ENCODE measurements at places on chromosomes 12 and 14.

DNA sequence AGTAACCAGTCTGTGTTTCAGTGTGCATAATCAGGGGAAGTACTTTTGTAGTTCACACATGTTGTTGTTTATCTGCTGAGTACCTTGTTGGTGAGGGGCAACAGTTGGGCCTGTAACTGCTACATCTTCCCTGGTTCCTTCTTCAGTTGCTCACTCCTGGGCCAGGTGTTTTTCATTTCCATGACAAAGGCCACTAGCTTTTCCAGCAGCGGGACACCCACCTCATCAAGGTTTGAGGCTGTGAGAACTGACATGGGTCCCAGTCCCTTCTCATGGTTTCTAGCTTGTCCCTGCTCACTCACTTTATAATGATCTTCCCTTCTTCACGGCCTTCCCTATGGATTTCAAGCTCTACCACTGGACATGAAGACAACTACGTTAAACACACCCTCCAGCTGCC, 1.5 kb upstream of the NOXRED1 start:
- no peak for DNase-seq

DNA sequence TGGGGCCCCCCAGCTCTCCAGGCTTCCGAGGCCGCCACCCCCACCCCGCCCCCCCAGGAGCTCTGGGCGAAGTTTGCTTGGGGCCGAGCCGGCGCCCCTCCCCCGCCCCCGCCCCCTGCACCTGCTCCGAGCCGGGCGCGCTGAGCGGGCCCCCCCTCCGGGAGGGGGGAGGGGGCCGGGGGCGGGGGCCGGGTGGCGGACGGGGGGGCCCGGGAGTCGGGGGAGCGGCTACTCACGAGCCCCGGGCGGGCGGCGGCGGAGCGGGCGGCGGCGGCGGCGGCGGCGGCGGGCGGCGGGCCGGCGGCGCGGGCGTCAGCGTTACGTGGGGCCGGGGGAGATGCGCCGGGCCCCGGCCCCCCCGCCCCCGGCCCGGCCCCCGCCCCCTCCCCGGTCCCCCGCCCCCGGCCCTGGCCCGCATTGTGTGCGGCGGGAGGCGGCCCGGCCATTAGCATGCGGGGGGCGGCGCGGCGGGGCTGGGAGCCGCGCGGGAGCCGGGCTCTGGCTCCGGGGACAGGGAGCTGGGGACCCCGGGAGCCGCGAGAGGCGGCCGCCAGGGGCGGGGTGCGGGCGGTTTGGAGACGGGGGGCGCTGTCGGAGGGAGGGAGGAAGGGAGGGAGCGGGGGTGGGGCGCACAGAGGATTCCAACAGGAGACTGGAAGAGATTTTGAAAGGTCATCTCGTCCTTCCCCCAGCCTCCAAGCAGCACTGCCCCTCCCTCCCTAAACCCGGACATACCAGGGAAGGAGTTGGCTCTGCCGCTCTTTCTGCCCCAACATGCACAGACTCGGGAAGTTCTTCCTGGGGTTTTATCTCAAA, at the start of gene ZNF219:
ZNF219 (minus strand) TSS at position 580 of the 816 bp plus-strand sequence. CDS start 5,064 bp downstream, outside the sequence.
- DNase-seq = no peak

DNA sequence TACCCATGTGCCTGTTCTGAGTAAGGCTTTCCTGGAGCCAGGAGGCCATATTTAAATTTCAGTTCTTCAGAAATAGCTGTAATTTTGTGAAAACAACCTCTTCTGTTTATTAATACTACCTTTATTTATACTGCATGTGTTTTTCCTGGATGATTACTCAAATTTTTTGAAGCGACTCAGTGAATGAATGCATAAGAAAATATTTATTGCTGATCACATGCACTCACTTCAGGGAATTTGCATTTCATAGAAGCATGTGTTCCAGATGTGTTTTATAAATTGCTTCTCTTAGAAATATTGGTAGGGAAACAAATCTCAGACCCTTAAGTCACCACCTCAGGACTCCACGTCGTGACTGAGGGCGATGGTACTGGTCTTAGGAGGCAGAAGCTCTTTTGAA, 21.8 kb upstream of the DCN start:
- DNase-seq = no peak

- DNase-seq = no peak
Measured at GRCh38 chr12:95465275-95465674, 8.7 kb upstream of the METAP2 start.

DNA sequence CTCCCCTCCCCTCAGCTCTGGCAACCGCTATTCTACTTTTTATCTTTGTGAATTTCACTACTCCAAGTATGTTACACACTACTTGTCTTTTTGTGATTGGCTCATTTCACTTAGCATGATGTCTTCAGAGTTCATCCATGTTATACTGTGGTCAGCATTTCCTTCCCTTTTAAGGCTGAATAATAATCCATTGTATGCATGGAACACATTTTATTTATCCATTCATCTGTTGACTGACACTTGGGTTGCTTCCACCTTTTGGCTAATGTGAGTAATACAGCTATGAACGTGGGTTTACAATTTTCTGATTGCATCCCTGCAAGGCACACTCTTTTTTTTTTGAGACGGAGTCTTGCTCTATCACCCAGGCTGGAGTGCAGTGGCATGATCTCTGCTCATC, 53.0 kb upstream of the FUT8 start:
- DNase-seq = no peak

GRCh38 chr12:44021471-44021971, 185.6 kb downstream of the TMEM117 start:
- no peak for DNase-seq

GRCh38 chr12:64323006-64323405, 67.6 kb downstream of the C12orf56 start:
- no peak for DNase-seq

DNA sequence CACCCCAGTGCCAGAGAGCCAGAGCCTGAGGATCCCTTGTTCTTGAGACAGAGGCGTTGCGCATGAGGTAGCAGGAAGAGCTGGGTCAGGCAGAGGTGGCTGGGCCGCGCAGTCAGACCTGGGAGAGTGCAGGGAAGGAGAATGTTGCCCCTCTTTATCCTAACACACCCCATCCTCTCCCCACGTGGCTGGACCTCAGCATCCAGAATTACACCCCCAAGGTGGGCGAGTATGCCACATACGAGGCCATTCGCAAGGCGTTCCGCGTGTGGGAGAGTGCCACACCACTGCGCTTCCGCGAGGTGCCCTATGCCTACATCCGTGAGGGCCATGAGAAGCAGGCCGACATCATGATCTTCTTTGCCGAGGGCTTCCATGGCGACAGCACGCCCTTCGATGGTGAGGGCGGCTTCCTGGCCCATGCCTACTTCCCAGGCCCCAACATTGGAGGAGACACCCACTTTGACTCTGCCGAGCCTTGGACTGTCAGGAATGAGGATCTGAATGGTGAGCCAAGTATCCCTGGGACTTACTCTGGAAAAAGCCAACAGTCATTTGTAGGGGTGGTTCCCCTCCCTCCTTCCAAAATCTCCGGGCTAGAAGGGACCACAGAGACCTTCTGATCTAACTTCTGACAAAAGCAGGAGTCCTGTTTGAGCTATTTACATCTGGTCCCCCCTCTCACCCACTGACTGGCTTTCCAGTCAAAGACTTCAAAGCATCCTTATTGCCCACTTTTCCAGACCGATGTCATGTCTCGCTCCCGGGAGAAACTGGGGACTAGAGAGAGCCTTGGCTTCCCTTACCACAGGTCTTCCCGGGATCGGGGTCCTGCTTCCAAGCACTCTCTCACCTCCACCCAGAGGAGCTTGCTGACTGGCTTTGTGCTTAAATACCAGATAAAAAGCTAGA, 6.1 kb downstream of the MMP14 start:
- DNase-seq = no peak

GRCh38 chr12:106648736-106649135, 65.9 kb downstream of the RFX4 start:
- DNase-seq = no peak

GRCh38 chr12:104721039-104721405, 237.1 kb downstream of the SLC41A2 start:
- DNase-seq = no peak

DNA sequence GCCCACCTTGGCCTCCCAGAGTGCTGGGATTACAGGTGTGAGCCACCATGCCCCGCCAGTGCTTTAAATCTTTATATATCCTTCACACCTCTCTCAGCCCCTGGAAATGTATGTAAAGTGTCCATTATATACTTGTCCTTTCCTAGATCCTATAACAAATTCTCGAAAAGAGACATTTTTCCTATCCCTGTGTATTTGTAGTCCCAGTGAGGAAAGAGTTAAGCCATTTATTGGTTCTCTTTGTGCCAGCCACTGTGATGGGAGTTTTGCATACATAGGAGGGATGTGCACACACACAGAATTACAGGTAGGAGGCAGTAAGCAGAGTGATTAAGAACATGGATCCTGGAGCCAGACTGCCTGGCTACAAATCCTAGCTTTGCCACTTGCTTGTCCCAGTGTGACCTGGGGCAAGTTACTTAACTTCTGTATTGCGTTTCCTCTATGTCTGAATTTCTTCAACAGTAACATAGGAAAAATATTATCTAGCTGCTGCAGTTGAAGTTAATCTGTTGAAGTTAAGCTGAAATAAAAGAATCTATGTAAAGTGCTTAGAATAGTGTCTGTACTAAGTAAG, 2.1 kb upstream of the RABGGTA start:
- DNase-seq = no peak

DNA sequence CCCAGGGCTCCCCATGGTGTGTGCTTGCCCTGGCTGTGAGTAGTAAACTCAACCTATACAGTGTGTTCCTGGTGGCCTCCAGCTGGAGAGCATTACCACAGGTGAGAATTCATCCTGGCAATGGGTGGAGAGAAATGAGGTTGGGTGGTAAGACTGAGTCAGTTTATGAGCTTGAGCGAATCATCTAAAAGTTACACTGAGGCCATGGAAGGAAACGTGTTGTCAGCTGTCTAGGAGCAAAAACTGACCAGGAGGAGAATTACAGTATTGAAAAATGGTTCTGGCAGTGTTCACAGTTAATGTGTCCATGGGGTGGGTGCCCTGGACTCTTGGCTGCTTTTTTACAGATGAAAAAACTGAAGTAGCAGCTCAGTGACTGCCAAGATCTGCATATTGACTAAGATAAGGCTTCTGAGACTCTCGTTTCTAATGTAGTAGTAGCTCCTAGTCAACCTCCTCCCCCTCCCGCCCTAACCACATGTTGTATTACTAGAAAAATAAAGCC, 202.0 kb upstream of the AMIGO2 start:
- DNase-seq = no peak

DNA sequence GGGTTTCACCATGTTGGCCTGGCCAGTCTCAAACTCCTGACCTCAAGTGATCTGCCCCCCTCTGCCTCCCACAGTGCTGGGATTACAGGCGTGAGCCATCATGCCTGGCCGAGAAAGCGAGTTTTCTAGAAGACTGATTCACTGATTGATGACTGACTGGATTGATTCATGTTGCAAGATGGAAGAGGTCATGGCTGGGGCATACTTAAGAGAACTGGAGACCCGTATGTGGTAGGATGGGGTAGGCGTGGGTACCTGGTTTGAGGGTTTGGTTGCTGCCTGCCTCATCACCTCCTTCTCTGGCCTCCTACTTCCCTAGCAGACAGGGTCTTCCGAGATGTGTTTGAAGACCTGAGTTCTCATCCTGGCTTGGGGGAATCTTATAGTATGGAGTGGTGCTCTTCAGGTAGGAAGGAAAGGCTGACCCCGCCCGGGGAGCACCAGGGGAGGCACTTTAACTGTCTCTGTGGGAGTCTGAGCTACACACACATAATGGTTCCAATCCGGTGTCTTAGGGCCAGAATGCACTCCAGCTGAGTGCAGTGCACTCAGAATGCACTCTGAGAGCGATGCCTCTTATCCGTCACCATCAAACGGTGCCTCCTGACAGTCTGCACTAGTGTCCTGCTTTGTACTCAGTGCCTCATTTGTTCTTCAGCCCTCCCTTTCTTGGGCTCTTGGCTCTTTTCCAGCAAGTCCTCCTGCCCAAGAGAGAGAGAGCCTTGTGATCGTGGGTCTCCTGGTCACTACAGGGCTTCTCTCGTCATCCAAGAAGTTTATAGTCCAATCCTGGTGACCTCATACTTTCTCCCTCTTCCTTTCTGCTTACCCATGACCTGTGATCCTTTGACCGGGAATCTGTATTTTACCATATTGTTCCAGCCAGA, 19.7 kb downstream of the PLEKHG3 start:
- no peak for DNase-seq

GRCh38 chr14:61527325-61528100, 167.8 kb upstream of the HIF1A start:
- no peak for DNase-seq

GRCh38 chr12:111767362-111768158, 827 bp downstream of the ALDH2 start:
- no peak for DNase-seq

- no peak for DNase-seq
Measured at GRCh38 chr14:85731186-85731585, 201.2 kb downstream of the FLRT2 start.

- DNase-seq = no peak
Measured at GRCh38 chr14:92728759-92729364, 19.6 kb downstream of the LGMN start.

DNA sequence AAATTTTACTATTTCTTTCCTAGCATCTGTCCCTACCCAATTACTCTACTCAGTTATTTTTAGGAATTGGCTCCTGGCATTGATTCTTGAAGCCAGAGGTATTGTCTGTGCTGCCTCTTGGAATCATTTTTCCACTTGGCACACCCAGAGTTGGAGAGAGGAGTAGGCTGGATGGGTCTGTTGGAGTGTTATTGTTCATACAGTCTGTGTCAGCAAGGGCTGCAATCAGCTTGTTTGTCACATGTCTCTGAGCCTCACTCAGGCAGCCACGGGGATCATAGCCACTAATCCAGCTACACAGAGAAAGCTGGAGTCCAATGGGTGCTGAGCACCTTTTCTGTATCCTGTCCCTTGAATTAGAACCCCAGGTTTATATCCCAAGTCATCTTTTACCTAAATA, 176.0 kb upstream of the DYRK2 start:
- DNase-seq = no peak

DNA sequence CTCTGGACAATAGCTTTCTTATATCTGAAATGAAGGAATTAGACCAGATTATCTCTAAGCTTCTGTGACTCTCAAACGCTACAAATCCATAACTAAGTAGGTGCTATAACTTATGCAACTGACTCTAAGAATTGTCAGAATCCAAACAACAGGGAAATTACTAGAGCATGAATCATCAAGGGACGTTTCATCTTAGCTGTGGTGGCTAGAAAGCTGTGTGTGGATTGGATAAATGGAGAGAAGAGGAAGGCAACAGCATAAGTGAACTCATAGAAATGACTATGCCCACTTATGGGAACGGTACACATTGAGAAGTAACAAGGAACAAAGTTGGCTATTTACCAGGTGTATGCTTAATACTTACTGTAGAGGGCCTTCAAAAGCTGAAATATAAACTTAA, 96.0 kb upstream of the NEDD1 start:
- DNase-seq = no peak

DNA sequence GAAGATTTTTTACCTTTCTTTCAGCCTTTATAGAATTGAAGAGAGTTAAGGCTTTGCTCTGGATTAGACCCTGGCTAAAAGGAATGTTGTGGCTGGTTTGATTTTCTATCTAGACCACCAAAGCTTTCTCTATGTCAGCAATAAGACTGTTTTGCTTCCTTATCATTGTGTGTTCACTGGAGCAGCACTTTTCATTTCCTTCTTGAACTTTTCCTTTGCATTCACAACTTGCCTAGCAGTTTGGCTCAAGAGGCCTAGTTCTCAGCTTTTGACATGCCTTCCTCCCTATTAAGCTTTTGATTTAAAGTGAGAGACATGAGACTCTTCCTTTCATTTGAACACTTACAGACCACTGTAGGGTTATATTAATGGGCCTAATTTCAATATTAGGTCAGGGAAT, 64.1 kb upstream of the USP15 start:
- no peak for DNase-seq

Measured in activated CD8-positive, alpha-beta memory T cell treated with anti-CD3 and anti-CD28 coated beads for 48 hours (primary cell).